ENCODE measurements at places on chromosomes 7 and 10.

DNA sequence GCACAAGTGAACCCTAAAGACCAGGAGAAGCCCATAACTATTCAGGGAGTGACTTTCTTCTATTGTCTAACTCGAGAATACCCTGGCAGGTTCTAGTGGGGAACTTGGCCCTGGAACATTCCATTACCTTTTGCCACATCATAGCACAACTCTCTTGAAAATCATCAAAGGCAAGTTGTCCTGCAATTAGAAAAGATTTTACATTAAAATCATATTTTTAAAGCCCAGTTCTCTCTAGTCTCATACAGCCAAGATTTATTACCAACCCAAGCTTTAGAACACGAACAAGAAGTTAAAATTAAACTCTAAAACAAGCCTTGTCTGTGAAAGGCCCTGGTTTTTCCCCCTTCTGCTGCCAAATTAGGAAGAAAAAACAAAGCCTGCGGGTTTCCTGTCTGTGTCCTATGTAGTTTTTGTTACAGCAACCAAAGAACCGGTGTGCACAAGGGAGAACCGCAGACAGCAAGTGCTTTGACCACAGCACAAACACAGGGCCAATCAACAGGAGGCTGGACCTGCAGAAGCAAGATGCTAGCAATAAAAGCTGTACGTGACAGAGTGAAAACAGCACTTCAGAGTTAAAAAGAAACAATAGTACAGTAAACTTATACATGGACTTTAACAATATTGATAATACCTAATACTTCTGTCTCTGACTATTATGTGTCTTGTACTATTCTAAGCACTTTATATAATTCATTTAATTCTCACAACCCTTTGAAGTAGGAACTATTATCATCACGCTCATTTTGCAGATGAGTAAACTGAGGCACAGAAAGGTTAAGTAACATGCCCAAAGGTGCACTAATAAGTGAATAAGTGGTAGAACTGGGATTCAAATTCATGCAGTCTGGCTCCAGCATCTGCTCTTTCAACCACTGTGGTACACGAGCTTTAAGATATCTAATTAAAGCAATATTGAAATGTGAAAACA lies 65.8 kb downstream of the STK17A start:
- DNase-seq: peak; percentile 65

- DNase-seq: no peak
Measured at GRCh38 chr7:8251195-8251594, 10.8 kb downstream of the ICA1 start.

GRCh38 chr7:17679458-17679857 lies 260.8 kb downstream of the SNX13 start:
- DNase-seq: no peak

DNA sequence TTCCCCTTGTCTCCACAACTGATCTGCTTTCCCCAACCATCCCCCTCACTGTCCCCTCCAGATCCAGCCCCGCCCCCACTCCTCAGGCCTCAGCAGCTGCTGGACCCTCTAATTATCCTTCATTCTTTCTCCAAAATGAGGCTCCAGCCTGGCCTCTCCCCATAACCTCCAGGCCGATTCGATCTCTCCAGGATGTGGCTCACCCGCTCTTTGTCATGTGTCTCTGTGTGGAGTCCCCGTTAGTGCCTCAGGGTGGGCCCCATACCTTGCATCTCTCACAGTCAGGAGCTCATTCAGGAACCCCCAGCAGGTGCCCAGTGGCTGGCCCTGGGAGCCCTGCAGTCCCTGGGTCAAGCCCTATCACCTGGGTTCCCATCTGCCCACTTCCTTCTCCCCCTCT lies 1.3 kb downstream of the PILRA start:
- DNase-seq: no peak

- DNase-seq: no peak
Measured at GRCh38 chr10:5184987-5185775, at the start of gene AKR1C8. Gene AKR1C8 (minus strand): TSS chr10:5185150. CDS start chr10:5185104, 46 bp downstream.

GRCh38 chr10:5622186-5622960 lies 44.0 kb downstream of the ASB13 start:
- no peak for DNase-seq

GRCh38 chr7:74254858-74255379 lies 720 bp upstream of the RFC2 start:
- DNase-seq: no peak

DNA sequence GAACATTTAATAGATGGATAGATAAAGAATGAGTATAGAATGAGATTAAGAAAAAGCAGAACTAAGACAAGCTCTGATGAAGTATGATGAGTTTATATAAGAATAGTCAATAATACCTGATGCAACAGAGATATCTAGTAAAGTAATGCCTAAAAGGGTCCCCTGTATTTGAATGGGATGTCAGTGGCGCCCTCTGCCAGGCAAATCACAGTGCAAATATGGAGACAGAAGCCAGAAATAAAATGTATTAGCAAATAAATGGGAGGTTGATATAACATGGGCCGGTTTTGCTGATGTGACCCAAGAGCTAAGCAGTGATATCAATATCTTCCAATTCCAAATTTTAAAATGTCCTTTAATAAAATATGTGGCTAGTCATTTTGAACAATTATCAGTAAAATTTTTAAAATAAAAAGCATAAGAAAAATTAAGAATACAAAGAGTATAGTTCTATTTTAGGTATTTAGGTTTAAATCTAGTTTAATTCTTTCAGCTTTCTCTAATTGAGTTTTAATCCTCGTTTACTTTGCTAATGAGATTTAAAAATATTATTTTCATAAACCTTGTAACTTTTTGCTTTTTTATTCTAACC lies 62.6 kb downstream of the ADK start:
- DNase-seq: peak; percentile 62

- no peak for DNase-seq
Measured at GRCh38 chr7:46494441-46494840, 573.4 kb upstream of the IGFBP3 start.

- no peak for DNase-seq
Measured at GRCh38 chr10:118607768-118608354, 12.4 kb upstream of the PRLHR start.

- DNase-seq: peak; percentile 62
Measured at GRCh38 chr10:46228563-46229071, 58.2 kb upstream of the ANTXRL start.

GRCh38 chr7:6346581-6346980 lies 74.2 kb upstream of the CYTH3 start:
- DNase-seq: no peak

GRCh38 chr10:130758529-130758928 lies 553.0 kb downstream of the TCERG1L start:
- no peak for DNase-seq

DNA sequence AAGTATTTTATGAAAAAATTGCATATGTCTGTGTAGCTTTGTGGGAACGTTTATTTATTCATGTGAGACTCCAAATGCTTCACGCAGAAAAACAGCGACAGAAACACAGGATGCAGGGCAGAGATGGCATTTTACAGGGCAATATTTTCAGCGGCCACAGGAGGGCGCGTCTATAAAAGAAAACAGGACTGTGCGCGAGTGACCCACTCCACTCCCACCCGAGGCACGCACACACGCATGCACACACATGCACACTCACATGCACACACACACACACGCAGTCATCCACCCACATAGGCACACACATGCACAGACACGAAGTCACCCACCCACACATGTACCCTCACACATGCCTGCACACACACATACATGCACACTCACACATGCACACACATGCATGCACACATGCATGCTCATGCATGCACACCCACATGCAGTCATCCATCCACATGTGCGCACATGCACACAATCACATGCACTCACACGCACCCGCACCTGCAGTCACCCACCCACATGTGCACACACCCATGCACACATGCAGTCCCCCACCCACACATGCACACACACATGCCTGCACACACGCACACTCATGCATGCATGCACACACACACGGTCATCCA lies 96.3 kb downstream of the DNAJB6 start:
- DNase-seq: peak; percentile 53

DNA sequence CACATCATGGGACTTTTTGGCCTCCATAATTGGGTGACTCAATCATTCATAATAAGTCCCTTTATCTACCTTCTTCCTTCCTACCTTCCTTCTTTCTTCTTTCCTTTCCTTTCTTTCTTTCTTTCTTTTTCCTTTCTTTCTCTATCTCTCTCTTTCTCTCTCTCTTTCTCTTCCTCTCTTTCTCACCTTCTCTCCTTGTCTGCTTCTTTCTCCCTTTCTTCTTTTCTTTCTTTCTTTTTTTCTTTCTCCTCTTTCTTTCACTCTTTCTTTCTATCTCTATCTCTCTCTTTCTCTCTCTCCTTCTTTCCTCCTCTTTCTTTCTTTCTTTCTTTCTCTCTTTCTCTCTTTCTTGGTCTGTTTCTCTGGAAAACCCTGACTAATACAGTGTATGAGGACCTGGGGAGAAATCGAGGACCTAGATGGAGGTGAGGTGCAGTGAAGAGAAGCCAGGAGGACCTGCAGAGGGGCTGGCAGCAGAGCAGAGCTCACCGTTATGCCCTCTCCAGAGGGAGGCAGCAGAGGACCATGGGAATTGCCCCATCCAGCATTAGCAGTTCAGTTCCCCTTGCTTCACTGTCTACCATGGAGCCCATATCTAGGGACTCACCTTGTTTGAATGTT lies 52.7 kb upstream of the BTRC start:
- peak; percentile 11 for DNase-seq

DNA sequence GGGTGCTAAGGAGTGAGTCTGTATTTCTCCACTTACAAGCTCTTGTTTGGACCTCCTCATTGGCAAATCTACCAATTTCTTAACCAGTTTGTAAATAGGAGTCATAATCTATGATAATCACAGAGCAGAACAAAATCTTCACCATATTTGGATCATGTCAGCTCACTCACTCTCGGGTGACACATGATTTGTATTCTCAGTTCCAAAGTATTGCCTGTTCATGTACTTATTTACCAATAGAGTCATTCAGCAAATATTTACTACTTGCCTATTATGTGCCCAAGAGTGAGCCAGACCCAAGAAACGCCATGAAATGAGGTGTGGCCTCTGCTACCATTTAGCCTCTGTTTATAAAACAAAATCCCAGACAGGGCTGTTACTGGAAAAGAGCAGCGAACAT lies 114.8 kb downstream of the TSPAN12 start:
- no peak for DNase-seq

- no peak for DNase-seq
Measured at GRCh38 chr10:24824124-24824523, 100.4 kb upstream of the ARHGAP21 start.

DNA sequence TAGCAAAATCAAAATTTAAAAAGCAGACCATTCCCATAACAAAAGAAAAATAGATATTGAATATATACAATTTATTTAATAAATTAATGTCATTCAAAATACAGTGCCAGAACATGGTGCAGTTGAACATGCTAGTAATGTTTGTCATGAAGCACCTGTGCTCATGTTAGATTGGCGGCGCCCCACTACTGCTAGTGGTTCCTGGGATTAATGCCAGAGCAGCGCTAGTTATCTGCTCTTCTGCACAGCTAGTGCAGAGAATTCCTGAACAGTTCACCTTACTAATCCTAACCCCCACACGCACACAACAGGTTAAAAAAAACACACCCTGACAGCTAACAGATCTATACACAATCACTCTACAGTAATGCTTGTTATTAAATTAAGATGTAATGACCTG lies 23.4 kb downstream of the KBTBD2 start:
- DNase-seq: no peak

DNA sequence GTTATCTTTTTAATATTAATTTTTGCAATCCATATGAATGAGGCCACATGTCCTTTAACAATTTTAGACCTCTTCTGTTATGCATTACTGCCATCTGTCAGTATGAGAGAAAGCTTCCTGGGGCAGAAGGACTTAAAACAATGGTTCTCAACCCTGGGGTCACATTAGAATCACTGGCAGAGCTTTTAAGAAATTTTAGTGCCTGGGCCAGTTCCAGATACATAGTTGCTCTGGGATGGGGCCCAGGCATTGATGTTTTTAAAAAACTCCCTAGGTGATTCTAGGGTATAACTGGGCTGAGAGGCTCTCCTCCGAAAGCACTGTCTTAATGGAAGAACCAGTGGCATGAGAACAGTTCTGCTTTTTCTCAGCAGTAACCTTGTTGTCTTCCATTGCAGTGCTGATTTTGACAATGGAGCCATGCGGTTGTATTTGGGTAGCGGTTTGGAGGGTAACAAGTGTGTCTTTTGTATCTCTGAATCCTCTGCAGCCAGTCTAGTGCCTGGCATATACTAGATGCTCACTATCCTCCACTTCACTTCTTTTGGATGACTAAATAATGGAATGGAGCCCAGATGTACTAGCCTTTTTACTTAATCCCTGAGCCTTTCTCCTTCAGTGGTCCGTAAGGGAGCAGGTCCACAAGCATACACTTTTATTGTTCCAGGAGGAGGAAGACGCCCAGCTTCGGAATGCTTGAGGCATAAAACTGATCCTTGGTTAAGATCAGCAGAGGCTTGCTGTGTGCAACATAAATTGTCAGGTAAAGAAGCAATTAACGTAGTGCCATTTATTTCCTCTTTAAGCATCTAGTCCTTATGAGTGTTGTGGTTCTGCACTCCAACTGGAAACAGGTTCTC lies 227.1 kb downstream of the AUTS2 start:
- peak; percentile 17 for DNase-seq

- no peak for DNase-seq
Measured at GRCh38 chr7:151517601-151518104, 2.0 kb downstream of the RHEB start.

DNA sequence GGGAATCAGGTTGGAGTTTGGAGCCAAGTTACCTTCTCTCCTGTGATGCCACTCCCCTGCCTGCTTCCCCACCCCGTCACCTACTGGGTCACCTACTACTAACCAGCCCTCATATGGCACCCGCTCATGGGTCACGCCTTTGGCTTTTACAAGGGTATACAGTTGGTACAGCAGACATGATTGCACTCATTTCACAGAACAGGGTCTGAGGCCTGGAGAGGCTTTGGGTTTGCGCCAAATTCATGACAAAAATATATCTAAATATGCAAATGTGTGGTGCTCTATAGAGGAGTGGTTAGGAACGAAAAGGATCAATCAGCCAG lies 10.7 kb downstream of the CRYGN start:
- DNase-seq: no peak

- DNase-seq: no peak
Measured at GRCh38 chr10:74056050-74056818, 58.3 kb downstream of the VCL start.

DNA sequence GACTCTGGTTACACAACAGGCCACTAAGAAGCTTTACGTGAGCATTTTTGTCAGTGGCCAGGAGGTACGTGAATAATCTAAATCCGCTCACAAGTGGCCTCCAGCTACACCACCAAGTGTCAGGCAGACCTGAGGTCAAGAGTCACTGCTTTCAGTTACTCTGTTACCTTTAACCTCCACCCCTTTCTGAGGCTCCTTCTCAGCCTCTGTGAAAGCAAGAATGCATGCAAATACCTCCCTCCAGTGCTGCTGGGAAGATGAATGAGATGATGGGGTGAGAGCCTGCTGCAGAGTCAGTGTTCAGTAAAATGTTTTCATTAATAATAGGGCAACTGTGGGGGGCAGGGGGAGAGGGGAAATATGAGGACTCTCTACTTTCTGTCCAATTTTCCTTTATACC lies 11.2 kb downstream of the DDC start:
- DNase-seq: no peak

Data from CD8-positive, alpha-beta T cell (primary cell).